CD4-positive, alpha-beta memory T cell (primary cell): ENCODE measurements at places on chromosomes 12 and 14.

DNA sequence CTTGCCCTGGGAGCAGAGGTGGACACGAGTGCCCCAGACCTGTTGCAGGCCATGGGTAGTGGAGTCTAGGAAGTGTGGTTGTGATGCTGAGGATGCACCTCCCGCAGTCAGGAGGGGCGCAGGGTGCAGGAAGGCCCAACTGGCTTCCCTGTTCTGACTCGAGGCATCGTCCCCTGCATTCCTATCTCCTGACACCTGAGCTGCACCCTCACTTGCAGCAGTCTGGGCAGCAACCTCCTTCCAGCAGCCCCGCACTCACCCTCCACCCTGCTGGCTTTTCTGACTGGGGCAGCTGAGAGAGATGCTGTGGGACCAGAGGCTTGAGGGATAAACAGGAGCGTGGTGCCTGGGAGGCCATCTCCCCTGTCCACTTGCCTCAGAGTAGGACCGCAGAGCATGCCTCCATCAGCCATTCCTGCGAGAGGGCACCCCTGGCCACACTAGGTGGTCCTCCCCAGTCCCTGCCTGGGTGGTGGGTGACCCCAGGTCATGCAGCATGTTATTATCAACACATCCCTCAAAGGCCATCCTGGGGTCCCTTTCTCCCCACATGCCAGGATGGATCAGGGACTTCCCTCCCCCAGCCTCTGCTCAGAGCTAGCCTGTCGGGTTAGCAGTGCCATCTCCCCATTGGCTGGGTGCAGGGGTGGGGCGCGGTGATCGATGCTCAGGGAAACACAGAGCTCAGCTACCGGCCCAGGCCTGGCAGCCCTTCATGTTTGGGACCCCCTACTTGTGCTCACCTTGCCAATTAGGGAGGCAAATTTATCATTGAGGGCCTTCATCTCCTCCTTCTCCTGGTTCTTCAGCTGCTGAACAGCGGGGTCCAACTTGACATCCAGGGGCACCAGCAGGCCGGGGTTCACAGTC lies 719 bp downstream of the KRT80 start:
- no peak for DNase-seq

GRCh38 chr12:101116911-101117310 lies 93.1 kb downstream of the SLC5A8 start:
- no peak for DNase-seq

GRCh38 chr12:60269611-60270269 lies 673.9 kb downstream of the SLC16A7 start:
- DNase-seq = no peak

GRCh38 chr14:29648045-29648444 lies 279.6 kb downstream of the PRKD1 start:
- no peak for DNase-seq
